ENCODE measurements at places on chromosomes 4 and X.

DNA sequence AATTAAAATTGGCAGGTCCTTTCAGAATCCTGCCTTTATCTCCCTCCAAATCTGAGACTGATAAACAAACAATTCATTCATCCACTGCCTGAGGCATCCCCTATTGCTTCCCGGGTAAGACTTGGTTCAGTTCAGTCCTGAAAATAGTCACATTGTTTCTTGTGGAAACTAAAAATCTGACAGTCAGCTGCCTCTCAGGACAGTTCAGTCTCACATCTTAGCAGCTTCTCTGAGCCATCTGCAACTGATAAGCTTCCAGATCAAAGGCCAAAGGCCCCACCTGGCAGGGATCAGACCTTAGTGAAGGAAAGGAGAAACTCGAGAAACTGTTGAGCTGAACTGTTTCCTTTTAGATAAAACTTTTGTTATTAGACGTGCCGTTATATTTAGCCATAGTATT lies 264.5 kb downstream of the IL15 start:
- DNase-seq = no peak

- no peak for DNase-seq
Observed at GRCh38 chrX:44536198-44536597, 6.5 kb downstream of the FUNDC1 start.

GRCh38 chr4:95231681-95232080 lies 317.1 kb downstream of the UNC5C start:
- peak; percentile 33 for DNase-seq

- DNase-seq = no peak
Observed at GRCh38 chr4:40322811-40323210, 12.3 kb upstream of the CHRNA9 start.

DNA sequence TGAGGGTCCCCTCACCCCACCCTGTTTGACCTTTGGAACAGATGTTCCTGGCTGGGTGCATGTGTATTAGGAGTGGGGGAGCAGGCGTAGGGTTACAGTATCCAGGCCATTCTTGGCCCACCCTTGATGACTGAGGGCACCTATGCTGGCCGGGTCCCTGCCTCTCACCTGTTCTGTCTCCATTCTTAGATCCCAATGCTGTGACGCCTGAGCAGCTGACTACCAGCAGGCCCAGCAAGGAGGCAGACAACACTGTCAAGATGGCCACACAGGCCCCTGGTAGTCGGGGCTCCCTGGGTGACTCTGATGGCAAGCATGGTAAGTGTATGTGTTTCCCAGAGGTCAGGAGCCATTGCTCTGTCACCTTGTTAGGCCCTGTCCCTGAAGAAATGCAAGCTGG lies 10.9 kb downstream of the EFNB1 start:
- no peak for DNase-seq

DNA sequence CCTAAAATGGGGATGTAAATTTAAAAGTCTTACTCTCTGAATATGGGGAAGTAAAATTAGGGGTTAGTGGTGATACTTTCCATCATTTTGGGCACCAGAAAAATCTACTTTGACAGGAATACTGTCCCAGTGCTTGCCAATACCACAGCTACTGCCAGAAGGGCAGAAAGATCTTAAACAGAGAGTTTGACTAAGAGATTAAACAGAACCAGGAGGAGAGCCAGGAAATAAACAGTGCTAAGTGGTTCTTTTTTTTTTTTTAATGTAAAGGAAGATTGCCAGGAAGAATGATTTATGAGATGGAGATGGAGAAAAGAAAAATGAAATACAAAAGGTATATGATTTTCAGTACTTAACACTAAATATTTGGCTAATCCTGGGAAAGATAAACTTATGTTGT lies 126.8 kb downstream of the RTL3 start:
- no peak for DNase-seq

DNA sequence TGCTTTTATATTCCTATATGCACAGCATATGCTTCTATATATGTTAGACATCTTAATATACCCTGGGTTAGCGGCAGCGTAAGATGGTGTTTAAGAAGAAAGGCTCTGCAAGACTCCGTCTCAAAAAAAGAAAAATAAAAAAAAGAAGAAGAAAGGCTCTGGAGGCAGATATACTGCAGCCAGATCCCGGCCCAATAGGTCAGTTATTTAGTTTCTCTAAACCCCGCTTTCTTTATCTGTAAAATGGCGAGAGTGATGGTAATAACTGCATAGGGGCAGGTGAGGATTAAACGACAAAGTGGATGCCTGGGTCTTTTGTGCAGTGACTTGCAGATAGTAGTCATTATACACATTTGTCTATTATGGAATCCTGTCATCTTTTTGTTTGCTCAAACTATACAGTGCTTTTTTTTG lies 115.2 kb downstream of the NAA11 start:
- no peak for DNase-seq

GRCh38 chrX:44025555-44025954 lies 52.4 kb upstream of the NDP start:
- DNase-seq = no peak

- peak; percentile 27 for DNase-seq
Observed at GRCh38 chr4:142614621-142615323, 231.3 kb downstream of the INPP4B start.

DNA sequence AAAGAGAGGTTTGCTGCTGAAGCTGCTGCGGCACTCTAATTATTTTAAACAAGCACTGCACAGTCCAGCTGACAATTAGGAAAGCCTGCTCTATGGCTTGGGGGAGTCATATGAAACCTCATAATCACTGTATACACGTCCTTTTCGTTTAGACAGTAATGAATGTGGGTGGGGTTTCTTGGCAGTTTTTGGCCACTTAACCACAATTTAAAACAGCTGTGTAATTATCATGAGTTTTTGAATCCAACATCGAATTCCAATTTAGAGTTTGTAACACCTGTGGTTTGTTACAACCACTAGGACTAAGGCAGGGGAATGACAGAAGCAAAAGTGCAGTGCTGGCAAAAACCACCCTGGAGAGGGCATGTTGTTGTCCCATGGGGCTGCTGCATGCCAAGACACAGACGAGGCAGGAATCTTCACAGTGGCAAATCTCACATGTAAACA lies 99.5 kb downstream of the CXXC4 start:
- no peak for DNase-seq

- no peak for DNase-seq
Observed at GRCh38 chr4:153243468-153243867, 39.2 kb downstream of the TRIM2 start.

- peak; percentile 68 for DNase-seq
Observed at GRCh38 chrX:46704767-46705386, 54.0 kb downstream of the SLC9A7 start.

GRCh38 chr4:153773236-153773690 lies 13.4 kb upstream of the RNF175 start:
- DNase-seq = no peak

DNA sequence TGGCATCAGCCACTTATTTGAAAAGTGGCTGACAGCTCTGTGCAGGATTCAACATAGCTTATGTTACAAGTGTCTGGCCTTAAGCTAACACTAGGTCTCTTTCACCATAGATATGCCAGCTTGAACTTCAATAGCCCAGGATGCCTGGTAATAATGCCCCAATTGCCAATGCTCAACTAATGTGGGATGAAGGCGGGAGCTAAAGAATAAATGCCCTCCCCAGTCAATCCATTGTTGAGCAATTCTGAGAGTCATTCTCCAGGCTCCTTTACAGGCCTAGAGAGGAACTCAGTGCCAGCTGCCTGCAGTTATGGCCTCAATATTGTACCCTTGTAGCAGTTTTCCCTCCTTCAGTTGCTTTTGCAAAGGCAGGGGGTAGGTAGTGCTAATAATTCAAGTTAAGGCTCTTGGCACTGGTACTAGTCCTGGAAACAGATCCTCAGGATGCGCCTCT lies 460.2 kb downstream of the GABRG1 start:
- DNase-seq = no peak

- peak; percentile 43 for DNase-seq
Observed at GRCh38 chr4:164383358-164384220, 370.3 kb upstream of the SMIM31 start.

DNA sequence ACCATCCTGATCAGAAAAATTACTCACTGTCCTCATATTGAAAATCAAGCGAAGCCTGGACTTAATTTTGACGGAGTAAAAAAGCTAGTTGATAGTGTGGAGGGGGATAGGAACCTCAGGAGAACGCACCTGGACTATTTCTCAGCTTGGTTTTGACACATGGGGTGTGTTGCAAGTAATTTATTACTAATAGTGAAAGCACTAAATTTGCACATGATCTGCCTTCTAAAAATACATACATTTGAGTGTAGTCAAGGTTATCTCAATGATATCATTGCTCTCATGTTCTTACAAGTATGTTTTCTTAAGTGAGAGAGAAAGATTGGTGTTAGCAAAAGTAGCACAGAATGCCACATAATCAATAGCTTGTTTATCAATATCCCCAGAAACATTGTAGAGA lies 29.5 kb downstream of the LRIT3 start:
- DNase-seq = no peak

- peak; percentile 76 for DNase-seq
Observed at GRCh38 chrX:105821471-105822121, 743 bp upstream of the NRK start.

- no peak for DNase-seq
Observed at GRCh38 chrX:63282077-63282476, 69.1 kb downstream of the SPIN4 start.

DNA sequence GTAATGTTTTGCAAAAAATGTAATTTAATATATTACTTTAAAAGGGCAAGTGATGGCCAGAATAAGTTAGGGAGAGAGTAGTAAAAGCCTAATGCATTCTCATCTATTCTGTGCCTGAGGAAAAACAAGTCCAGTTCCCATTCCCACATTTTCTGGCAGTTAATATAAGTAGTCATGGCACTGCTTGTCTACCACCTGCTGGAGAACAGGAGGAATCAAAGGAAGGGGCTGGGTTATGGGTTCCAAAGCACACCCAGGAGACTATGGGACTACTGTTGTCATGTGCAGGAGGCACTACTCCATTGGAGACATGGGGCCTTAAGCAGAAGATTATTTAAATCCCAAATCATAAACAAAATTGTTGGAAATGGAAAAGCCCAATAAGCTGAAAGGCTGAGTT lies 2618.6 kb downstream of the ARAP2 start:
- DNase-seq = no peak

DNA sequence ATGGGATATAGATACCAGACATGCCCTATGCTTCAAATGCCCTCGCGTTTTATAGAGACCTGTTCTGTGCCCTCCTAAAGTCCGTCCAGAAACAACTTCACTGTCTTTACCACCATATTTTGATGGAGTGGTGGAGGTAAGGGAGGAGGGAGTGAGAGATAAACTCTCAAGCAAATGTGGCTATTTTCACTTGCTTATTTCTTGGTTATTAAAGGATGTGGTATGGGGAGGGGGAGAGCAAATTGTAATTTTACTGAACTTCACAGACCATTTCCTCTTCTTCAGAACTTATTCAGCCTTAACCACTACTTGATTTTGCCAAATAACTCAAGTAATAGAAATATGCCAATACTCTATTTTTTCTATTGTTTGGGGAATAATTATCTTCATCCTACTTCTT lies 31.5 kb downstream of the GPR174 start:
- no peak for DNase-seq

DNA sequence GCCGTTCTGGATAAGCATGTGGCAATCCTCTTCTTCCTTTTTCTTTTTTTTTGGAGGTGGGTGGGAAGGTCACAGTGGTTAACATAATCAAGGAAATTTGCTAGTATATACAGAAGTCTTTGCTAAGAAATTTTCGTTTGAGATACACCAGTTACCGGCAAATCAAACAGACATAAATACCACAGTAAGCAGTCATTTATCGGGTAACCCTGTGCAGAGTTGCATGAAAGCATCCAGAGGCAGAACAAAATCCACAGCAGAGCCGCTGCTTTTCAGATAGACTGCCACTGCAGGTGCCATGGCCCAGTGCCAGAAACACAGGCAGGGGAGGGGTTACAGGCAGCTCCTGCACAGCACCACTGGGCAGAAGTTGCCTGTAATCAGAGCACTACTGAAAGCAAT lies 179.1 kb upstream of the MAB21L2 start:
- peak; percentile 61 for DNase-seq

- no peak for DNase-seq
Observed at GRCh38 chr4:172660251-172660650, 508.4 kb upstream of the GALNT7 start.

DNA sequence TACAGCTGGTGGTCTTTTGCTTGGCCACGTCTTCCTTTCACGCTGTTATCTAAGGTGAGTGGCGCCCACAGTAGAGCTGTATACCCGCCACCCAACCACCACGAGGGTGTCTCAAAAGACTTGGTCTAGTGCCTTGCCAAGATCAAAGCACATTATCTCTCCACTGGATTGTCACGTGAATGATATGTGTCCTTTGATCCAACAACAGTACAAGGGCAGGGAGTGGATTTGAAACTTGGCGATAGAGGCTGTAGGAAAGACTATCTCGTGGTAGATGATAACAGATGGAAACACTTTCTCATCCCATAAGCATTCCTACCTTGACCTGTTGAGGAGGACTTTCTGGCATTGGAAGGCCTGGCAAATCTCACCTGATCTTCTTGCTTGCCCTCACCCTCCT lies 37.7 kb upstream of the BCLAF3 start:
- DNase-seq = no peak

GRCh38 chr4:20272411-20272872 lies 20.7 kb downstream of the SLIT2 start:
- no peak for DNase-seq

- DNase-seq = no peak
Observed at GRCh38 chr4:108454227-108454626, 166.1 kb upstream of the RPL34 start.

Data from kidney tubule cell (primary cell).